ENCODE measurements at places on chromosomes 7 and 10.

DNA sequence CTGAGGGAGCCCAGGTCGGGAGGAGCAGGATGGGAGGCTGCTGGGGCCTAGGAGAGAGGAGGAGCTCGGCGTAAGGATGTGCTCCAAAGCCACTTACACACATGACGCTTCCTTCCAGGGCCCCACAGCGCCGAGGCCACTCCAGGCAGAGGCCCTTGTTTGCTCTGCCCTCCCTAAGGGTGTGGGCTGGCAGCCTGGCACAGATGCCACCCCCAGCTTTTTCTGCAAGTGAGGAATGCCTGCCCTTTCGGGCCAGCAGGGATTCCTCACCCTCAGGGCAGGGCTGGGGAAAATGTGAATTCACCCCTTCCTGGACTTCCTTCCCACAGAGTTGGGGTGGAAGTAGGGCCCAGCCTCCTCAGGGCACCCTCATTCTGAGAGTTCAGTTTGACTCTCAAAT lies 5.6 kb upstream of the AQP1 start:
- no peak for DNase-seq

- DNase-seq = peak; percentile 3
Observed at GRCh38 chr10:127552446-127552845, 3.3 kb downstream of the NPS start.

GRCh38 chr10:130807096-130807495 lies 504.4 kb downstream of the TCERG1L start:
- DNase-seq = no peak

- no peak for DNase-seq
Observed at GRCh38 chr7:149430192-149430591, 30.7 kb downstream of the ZNF777 start.

DNA sequence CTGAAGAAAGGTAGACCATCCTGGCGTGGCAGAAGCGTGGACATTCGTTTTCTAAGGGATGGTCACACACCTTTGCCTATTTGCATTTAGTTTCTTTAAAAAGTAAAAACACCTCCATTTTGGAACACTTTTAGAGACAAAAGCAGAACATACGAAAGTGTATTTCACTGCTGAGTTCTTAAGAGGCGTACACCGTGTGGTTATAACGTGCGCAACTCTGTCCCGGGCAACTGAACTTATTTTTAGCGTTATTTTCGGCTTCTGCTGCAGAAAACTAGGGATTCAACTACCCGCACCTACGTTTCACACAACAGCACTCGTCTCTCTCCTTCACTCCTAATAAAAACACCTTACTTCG lies 557 bp upstream of the LSM8 start:
- DNase-seq = no peak

DNA sequence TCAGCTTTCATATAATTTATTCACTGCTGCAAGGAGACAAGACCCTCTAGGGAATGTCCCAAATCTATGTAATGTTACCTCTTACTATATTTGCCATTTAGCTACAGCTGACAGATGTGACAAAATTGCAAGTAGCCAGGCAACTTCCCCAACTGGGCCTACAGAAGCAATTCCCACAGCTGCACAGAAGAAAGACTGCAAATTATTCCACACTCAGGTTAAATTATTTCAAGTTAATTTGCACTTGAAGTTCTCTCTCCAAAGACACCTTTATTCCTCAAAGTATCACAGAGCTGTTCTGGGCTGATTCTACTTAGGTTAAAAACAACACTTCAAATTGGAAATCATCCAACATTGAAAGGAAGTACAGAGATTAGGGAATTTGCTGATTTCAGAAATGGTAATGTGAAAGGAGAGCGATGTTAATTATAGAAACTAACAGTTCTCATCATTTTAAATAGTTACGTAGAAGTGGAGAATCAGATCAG lies 133.6 kb downstream of the THSD7A start:
- DNase-seq = no peak

DNA sequence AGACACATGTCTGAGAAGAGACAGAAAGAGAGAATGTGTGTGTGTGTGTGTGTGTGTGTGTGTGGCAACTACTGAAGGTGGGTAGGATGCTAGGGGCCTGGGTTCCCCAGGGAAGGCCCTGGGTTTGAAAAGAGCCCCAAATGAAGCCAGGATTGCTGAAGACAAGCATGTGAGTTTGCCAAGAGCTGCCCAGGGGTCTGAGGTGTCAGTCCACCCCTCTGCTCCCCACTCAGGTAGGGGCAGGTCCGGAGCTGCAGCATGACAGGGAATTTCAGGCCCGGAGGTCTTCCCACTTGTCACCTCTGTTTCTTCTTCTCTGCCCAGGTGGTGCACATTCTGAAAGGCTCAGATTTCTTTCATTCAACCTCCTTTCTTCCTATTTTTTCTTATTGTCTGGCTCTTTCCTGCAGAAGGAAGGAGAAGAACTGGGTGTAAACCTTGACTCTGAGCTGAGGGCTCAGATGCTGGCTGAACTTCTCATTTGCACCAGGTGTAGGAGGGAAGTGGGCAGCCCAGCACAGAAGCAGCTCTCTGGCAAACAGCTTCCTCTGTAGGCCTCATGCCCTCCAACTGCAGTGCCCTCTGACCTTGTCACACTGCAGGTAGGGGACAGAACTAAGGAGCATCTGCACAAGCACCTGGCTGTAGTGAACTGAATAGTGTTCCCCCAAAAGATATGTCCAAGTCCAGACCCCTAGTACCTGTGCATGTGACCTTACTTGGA lies 79.6 kb upstream of the LRRC4 start:
- no peak for DNase-seq

- DNase-seq = no peak
Observed at GRCh38 chr7:19415123-19415522, 269.9 kb upstream of the FERD3L start.

- DNase-seq = peak; percentile 67
Observed at GRCh38 chr7:33669251-33669670, 236.1 kb upstream of the BMPER start.

DNA sequence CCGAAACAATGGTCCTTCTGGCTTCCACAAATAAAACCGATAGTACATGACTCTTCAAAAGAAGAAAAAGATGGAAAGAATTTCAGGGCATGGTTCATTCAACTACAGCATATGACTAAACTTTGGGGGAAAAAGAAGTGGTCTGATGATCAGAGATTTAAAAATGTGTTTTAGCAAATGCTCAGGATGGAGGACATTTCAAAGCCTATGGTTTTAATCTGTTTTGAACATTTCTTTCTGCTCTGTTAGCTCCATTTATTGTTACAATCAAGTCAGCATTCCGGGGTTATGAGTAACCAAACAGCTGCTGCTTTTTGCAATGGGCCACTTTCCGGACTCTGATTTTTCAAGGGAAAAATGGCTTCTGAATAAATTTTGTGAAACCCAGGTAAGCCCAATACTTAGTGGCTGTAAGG lies 142.4 kb downstream of the CUBN start:
- peak; percentile 47 for DNase-seq

- no peak for DNase-seq
Observed at GRCh38 chr10:97320480-97321031, 1.5 kb downstream of the FRAT1 start.

DNA sequence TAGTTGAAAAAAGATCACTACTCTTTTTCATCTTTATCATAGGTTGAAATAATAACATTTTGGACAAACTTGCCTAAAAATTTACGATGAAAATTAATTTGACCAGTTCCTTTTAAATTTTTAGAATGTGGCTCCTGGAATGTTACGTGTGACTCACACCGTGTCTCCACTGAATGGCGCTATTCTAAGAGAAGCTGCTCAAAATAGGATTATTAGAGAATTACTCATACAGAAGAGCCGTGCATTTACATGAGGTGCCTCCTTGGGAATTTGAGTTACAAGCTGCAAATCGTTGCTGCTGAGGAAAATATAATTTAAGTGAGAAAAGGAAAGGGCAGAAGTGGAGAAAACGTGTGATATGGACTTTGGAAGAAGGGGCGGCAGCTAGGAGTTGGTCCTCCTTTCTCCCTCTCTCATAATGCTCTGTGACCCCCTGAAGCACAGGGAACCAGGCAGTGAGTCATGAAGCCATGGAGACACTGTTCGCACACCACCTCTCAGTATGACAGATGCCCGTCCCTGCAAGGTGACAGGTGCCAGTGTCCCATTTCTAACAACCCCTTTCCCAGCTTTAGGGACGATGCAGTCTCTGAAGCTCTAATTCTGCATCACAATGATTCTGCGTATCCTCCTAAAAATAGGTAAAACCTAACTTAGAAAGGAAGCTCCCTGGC lies 323.2 kb upstream of the COBL start:
- no peak for DNase-seq

- peak; percentile 81 for DNase-seq
Observed at GRCh38 chr10:13894412-13895093, 307.8 kb downstream of the PRPF18 start.

DNA sequence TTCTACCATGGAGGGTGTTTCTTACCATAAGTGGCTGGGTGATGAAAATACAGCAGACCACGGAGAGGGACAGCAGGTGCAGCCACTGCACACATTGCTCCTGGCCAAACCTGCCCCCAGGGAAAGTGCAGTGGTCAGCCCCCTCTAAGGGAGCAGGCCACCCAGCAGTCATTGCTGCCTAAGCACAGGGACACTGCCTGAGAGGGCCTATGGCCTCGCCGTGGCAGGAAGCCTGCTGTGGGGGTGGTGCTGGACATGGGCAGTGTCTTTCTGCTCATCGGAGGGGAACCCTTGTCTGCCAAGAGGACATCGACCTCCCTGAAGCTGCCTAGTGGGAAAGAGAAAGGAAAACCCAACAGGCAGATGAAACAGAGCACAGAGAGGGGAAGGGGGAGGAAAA lies 118.3 kb downstream of the PKD1L1 start:
- no peak for DNase-seq

DNA sequence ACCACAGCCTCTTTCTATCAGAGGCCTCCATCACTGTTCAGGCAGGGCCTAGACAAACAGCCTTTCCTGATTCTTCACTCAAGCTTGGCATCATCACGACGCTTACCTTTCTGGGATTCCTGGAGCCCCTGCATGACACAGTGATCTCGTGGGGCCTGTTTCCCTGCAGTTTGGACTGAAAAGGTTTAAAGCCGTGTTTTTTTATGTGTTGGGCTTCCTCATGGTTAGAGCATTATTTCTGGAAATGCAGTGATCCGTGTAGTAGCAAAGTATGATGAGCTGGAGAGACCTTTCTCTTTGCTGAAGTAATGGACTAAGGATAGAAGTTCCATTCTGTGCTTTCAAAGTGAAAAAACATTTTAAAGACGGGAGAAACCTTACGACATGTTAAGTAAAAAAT lies 169.1 kb downstream of the BMPER start:
- DNase-seq = no peak

DNA sequence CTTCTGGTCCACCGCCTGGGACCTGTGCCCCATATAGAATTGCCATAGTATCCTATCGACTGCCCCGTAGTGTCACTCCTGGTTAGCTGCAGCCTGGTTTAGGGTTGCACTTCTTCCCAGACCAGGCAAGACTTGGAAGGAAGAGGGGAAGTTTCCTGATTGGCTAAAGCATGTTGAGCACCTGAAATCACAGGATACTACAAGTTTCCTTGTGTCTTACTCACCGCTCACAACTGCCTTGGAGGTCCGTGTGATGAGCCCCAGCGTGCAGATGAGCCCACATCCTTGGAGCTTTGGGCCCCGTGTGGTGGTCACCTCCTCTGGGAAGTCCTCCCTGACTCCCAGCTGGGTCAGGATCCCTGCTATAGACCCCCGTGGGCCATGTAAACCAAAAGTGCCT lies 73.9 kb upstream of the GTF2I start:
- peak; percentile 94 for DNase-seq

DNA sequence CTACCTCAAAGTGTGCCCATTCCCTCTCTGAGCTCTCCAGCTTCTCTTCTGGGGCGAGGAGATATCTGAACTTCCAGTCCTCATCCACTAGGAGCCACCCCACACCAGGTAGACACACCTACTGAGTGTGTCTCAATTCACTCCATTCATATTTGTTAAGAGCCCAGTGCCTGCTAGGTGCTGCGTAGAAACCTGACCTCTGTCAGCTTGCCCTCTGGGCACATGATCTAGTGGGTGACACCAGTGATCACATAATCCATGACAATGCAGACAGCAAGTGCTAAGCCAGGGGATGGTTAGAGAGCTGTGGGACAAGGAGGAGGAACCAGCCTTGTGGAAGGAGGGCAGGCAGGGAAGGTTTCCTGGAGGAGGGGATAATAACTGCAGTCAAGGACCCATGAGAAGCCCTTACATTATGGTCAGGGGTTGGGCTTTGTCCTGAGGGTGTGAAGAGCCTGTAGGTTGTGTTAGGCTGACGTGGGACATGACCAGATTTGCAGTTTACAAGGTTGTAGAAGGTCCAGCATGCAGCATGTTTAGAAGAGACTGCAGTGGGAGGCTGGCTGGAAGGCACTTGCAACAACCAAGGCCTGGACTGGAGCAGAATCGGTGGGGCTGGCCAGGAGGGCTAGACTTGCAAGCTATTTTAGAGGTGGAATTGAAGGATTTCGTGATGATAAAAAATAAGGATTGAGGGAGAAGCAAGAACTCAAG lies 81.8 kb downstream of the COL13A1 start:
- DNase-seq = peak; percentile 68

DNA sequence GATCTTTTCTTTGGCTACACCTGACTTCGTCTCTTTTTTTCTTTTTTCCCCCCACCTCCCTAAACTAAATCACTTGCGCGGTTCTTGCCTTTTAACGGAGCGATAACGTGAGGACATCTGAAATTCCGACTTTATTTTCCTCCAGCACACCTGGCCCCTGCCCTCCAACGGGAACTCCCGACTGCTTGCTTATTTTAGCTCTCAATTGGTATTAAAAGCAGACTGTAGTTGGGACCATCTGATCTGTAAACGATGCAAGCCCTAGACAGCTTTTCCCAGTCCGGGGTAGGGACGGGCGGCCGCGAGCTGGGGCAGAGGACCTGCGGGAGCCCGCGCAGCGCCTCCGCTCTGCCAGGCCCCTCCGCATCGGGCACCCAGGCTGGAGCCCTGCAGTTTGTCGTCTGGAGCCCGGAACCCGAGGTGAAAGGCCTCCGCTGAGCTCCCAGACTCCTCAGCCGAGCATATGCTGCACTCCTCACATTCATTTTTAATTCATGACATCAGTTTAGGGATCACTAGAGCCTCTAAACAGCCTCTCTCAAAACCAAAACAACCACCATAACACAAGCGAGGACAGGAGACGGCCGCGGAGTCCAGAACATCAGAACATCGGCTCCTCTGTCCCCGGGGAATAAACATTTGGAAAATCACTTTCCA lies 10.0 kb upstream of the EMX2 start:
- DNase-seq = no peak

Data from epithelial cell of esophagus (primary cell).